Stimulated activated CD8-positive, alpha-beta memory T cell treated with anti-CD3 and anti-CD28 coated beads, Interleukin-4, amount 100 ng/mL, for 24 hours (primary cell): ENCODE measurements at places on chromosomes 6 and 20.

GRCh38 chr6:19549109-19549508 lies 288.1 kb upstream of the ID4 start:
- no peak for DNase-seq

- DNase-seq, result no peak
Measured at GRCh38 chr20:61749406-61750075, 316.1 kb downstream of the TAF4 start.

- no peak for DNase-seq
Measured at GRCh38 chr20:31806564-31807355, 12.4 kb upstream of the MYLK2 start.

GRCh38 chr6:53647462-53648094 lies 18.0 kb downstream of the KLHL31 start:
- DNase-seq, result peak; percentile 16

GRCh38 chr6:169087443-169088041 lies 166.1 kb downstream of the THBS2 start:
- no peak for DNase-seq

- DNase-seq, result no peak
Measured at GRCh38 chr6:118669561-118669960, 18.2 kb upstream of the CEP85L start.

DNA sequence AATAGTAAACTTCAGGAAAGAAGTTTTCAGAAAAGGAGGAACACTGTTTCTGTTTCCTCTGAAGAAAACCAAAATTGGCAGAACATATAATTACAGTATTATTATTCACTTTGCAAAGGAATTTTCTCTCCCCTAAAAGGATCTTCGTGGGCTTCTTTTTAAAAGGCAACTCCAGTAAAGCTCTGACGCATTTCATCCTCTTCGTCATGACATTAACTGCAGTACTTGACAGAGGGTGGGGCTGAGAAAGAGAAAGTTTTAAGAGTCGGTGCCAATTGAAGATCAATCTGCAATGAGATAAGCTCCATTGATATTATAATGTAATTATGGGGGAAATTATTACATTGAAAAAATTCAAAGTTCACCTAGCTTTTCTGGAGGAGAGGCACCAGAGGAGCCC lies 75.8 kb downstream of the MYB start:
- DNase-seq, result no peak

- DNase-seq, result no peak
Measured at GRCh38 chr20:8690074-8690473, 378.8 kb upstream of the PLCB4 start.

- DNase-seq, result no peak
Measured at GRCh38 chr6:44225579-44226325, 2.4 kb downstream of the SLC29A1 start.

GRCh38 chr6:170027647-170028043 lies 263.2 kb downstream of the DLL1 start:
- no peak for DNase-seq

GRCh38 chr6:56073761-56074160 lies 173.6 kb downstream of the COL21A1 start:
- no peak for DNase-seq

GRCh38 chr6:21915707-21916260 lies 322.2 kb downstream of the SOX4 start:
- DNase-seq, result no peak

- DNase-seq, result no peak
Measured at GRCh38 chr20:16501301-16501700, 71.9 kb downstream of the KIF16B start.

- no peak for DNase-seq
Measured at GRCh38 chr20:49490689-49491088, 8.2 kb upstream of the KCNB1 start.

DNA sequence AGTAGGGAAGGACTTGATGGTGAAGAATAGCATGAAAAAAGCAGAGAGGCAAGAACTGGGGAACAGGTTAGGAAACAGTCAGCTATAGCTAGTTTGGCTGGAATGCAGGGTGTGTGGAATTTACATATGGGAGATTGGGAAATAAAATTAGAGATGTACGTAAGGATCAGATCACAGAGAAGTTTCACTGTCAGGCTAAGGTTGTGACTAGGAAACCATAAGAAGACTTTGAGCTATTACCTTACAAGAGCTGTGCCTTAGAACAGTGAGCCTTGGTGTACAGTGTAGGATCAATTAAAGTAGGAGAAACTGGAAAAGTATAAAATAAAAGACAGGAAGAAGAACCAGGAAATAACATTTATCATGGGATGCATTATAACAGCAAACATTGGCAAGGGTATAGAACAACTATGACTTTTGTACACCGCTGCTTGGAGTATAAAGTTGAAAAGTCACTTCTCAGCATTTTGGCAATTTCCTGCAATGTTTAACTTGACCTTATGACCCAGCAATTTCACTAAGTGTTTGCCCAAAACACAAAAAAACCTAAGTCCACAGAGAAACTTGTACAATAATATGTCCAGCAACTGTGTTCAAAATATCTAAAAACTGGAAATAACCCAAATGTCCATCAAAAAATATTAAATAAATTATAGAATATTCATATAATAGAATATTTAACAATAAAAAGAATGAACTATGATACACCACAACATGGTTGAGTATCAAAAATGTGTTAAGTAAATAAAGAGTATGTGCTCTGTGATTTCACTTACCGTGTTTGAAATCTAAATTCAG lies 31.2 kb upstream of the SPTLC3 start:
- no peak for DNase-seq

DNA sequence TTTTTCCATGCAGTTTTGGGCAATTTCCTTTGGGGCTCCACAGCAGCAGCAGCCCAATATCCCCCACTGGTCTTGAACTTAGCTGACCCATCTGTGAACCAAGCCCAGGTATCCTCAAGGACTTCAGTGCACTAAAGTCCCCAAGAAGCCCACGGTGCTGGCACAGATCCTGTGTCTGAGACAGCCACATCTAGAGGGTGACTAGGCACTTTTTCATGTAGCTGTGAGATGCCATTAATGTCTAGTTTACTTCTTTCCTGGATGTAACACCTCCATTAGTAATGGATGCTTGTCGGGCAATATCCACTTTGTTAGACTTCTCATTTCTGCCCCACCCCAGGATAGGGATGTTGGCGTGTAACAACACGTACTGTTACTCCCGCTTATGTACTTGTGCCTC lies 176.2 kb upstream of the PROKR2 start:
- DNase-seq, result no peak

- DNase-seq, result no peak
Measured at GRCh38 chr20:32463642-32464400, 105.7 kb downstream of the ASXL1 start.

- peak; percentile 48 for DNase-seq
Measured at GRCh38 chr6:44078827-44079671, 48.2 kb downstream of the MRPL14 start.
